ENCODE measurements at places on chromosomes 12 and 14.
A peak's percentile ranks its signal among the peaks of the same experiment; 100 is the strongest.

DNA sequence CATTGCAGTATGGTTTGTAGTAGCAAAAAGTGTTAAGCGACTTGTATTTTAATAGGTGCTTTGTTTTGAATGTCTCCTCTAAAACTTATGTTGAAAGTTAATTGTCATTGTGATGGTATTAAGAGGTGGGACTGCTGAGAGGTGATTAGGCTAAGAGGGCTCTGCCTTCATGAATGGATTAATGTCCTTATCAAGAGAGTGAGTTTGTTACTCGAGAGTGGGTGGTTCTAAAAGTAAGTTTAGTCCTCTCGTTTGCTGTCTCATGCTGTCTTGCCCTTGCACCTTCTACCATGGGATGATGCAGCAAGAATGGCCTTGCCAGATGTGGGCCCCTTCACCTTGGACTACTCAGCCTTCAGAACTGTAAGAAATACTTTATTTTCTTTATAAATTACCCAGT lies 17.4 kb downstream of the ZDHHC17 start:
- no peak for DNase-seq

GRCh38 chr14:80381807-80382363 lies 170.6 kb upstream of the DIO2 start:
- no peak for DNase-seq

DNA sequence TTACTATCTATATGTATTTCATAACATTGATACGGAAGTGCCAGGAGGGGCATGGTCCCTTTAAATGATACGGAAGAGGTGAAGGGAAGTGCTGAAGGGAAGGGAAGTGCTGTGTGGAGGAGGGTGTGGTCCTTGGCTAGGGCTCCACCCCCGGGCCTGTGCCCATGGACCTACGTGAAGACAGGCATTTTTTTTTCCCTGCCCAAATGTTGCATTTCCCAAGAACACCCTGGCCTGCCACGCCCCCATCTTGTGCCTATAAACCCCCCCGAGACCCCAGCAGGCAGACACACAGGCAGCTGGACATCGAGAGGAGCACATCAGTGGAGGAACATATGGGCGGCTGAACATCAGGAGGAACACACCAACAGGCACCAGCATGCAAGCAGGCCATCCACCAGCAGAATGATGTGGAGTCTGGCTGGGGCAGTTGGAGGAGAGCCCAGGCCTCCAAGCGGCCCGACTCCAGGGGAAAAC lies 134.1 kb downstream of the SLC41A2 start:
- no peak for DNase-seq

DNA sequence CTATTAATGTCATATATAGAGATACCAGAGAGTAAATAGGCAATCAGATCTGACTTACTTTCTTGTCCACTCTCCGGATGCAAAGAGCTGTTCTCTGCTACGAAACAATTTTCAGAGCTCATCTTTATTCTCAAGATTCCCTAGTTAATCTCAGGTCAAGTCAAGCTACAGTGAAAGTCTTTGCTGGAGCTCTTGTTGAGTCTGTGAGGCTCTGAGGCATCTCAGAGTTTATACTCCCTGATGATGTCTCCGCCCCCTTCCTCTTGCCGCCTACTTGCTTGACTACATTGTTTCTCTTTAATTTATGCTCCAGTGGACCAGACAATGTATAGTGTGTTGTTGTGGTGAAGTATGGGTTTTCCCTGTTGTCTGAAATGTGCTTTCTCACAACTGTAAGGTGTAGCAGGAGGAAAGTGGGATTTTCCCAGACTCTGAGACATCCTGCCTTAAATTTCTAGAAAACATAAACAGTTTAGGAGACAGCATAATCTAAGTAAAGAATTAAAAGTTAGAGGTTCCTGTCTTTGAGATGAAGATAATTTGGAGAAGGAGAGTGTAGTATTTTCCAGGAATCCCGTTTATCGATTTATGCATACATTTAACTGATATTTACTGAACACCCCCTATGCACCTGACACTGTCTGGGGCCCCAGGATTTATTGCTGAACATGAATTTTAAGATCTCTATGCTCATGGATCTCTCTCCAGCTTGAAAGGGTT lies at the start of gene CD69:
Gene CD69, minus strand, starts transcription at position 203 of the 720 bp plus-strand sequence. Its CDS starts 81 bp downstream, at position 122.
- peak; percentile 67 for DNase-seq

All from stimulated activated CD4-positive, alpha-beta T cell treated with anti-CD3 and anti-CD28 coated beads, Interleukin-12 subunit alpha, Interleukin-12 subunit beta, amount 100 ng/mL, for 48 hours (primary cell).